ENCODE measurements at places on chromosomes 7 and 10.

GRCh38 chr10:90675621-90676020 is 182.2 kb downstream of the HTR7 start:
- DNase-seq, result no peak

GRCh38 chr7:154627646-154628290 is 375.2 kb downstream of the PAXIP1 start:
- DNase-seq, result no peak

GRCh38 chr10:26698909-26699308 is 1.4 kb downstream of the PDSS1 start:
- no peak for DNase-seq

- no peak for DNase-seq
Measured at GRCh38 chr10:110502072-110502845, 4.6 kb downstream of the DUSP5 start.

- DNase-seq, result no peak
Measured at GRCh38 chr7:155713384-155713783, 68.9 kb downstream of the RBM33 start.

- no peak for DNase-seq
Measured at GRCh38 chr10:103781329-103782061, 73.9 kb downstream of the SH3PXD2A start.

GRCh38 chr10:101646364-101646763 is 48.6 kb downstream of the FBXW4 start:
- DNase-seq, result no peak

DNA sequence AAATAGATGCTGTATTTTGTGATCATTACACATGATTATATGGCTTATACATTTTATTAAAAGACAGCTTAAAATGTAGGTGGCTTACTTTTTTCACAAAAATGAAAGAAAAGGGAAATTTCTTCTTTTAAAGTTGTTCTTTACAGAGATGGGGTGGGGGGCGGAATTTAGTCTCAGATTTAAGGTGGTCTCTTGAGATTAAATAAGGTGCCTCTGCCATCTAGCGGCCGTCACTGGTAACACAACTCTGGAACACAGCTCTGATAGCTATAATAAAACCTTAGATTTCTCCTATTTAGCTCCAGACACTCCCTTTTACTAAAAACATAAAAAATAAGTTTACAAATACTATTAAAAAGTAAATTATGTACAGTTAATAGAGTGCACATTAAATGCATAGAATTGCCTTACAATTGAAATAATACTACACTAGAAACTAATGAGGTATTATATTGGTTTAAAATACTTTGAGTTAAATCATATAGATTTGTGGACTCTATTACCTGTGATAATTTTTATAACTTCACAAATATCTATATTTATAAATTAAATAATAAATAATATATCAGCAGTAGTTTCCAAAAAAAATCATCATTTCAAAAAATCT is 210.9 kb downstream of the DGKB start:
- no peak for DNase-seq

GRCh38 chr7:105885387-105886111 is 9.2 kb upstream of the ATXN7L1 start:
- no peak for DNase-seq

- no peak for DNase-seq
Measured at GRCh38 chr10:125802131-125802530, 20.9 kb downstream of the UROS start.

DNA sequence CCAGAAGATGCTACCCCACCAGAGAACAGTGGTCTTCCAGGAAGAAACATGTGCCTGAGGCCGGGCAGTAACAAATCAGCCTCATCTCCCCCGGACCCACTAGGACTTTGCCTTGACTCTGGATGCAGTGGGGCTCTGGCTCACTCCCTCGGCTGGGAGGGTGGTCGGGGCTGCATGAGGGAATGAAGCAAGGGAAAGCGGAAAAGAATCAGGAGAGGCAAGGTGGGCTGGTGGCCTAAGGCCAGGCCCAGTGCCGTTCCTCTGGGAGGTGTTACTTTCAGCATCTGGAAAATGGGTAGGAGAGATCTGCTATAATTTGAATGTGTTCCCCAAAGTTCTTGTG is 51.8 kb downstream of the CLEC2L start:
- DNase-seq, result no peak

DNA sequence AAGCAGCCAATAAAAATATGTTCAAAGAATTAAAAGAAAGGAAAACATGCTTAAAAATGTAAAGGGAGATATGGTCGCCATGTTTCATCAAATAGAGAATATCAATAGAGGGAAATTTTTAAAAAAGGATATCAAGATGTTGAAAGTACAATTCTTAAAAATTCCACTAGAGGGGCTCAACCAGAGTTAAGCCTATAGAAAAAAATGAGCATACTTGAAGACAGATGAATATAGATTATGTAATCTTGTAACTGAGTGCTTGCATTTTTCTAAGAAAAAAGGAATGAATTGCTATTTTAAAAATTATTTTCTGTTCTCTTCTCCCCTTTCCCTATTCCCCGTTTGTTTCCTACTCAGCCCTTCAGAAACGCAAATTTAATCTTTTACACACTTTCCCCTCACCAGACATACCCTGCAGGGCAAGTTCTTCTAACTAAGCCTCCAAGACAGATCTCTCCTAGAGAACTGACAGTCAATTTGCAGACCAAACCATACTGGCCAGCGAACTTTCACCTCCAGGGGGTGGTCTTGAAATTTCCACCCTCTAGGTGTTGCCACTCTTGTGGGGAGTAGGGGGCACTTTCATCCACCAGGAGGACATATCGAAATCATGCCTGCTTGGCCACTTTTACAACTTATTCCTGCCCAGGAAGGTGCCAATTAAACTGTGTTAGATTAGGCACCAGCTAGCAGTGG is 67.7 kb downstream of the NSUN6 start:
- DNase-seq, result no peak

GRCh38 chr7:30755384-30756154 is 3.6 kb downstream of the INMT start:
- DNase-seq, result no peak

- DNase-seq, result no peak
Measured at GRCh38 chr10:48658243-48658974, 26.3 kb upstream of the WDFY4 start.

DNA sequence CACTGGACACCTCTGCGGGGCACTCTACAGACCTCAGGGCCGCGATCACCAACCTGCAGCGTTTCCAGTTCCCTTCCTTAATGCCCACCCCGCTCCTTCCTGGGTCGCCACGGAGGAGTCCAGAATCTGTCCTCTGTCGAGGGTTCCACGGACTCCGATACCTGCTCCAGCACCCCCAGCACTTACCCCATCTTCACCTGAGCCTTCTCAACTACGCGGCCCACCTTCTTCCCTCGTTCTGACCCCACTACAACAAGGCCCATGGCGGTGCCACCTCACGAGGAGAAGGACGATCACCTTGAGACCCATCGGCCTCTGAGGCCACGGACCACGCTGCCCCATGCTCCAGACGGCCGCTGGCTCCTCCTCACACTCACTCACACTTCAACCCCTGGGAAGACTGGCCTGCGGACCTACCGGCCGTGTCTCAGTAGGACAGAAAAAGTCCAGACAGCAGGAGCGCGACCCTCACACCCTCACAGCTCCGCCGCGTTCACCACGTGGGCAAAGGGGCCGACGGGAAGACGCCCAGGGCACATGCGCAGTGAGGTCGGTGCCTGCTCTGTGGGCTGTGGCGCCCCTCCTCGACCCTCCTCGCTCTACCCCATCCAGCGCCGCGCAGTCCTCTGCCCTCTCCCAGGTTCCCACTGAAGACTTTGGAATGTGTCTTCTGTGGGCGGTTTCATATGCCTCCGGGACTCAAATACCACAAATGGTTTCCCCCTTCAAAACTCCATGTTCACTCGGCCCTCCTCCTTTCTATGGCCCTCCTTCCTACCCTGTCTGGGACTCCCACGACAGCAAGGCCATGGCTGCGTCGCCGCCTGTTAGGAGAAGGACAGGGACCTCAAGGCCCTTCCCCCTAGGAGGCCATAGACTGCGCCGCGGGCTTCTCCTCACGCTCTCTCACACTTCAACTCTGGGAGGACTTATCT is 193.9 kb upstream of the PHF14 start:
- no peak for DNase-seq
